NCI-H69 (cell line): ENCODE measurements at places on chromosomes 5 and 9.

DNA sequence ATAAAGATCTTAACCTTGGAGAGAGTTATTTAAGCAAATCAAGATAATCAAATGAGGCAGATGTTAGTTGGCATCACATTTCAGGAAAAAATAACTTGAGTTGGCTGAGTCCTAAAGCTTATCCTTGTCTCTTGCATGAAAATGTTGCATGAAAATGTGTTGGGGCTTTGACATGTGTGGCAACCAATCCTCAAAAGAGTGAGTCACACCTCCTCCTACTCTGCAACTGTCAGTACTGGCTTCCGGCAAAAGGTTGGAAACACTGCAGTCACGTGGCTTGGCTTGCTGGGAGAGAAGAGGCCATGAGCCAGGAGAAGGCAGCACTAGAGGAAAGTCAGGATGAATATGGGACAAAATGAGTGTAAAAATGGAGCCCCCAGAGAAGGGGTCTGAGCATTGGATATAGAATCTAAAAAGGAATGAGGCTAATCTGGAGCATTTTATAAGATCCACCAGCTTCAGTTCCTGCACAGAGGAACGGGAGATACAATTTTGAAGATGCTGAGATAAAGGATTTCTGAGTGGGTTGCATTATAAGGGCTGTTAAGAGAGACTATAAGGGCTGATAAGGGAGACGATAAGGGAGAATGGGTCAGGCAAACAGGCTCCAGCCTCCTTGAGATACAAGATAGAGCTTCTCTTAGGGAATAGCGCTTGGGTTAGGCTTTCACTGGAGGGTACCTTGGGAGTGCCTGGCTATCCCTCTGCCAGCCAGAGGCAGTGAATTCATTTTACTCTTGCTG lies 43.1 kb downstream of the SPATA31D1 start:
- DNase-seq: peak; percentile 19

DNA sequence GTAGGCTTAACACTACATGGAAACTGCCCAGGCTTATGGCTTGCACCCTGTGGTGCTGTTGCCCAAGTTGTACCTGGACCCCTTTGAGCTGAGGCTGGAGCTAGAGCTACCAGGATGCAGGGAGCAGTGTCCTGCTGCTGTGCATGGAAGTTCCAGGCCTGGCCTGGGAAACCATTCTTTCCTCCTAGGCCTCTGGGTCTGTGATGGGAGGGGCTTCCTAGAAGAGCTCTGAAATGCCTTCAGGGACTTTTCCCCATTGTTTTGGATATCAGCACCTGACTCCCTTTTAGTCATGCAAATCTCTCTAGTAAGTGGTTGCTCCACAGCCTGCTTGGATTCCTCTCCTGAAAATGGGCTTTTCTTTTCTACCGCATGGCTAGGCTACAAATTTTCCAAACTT lies 7.9 kb upstream of the HRH2 start:
- DNase-seq: no peak

- DNase-seq: peak; percentile 38
These were observed 64.5 kb downstream of the MFAP3 start for GRCh38 chr5:154103233-154103632.

DNA sequence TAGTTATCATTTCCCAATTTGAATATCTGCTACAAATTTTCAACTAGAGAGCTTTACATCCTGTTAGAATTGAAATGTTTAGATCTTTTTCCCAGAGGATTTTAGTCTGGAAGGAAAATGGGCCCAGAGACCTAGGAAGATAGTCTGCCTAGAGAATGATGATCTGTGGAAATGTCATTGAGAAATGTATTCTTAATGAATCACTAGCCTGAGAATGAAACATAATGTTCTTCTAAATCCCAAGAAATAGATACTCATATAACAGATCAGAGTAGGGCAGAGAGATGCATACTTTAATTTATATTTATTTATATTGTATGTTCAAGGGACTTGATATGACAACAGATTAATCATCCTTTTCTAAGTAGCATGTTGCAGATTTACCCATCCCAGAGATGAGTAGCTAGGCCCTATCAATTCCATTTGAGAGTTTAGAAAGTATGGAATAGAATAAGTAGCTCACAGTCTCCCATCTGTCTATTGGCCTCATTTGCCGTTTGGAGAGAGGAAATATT lies 25.1 kb upstream of the SLC44A1 start:
- DNase-seq: no peak

DNA sequence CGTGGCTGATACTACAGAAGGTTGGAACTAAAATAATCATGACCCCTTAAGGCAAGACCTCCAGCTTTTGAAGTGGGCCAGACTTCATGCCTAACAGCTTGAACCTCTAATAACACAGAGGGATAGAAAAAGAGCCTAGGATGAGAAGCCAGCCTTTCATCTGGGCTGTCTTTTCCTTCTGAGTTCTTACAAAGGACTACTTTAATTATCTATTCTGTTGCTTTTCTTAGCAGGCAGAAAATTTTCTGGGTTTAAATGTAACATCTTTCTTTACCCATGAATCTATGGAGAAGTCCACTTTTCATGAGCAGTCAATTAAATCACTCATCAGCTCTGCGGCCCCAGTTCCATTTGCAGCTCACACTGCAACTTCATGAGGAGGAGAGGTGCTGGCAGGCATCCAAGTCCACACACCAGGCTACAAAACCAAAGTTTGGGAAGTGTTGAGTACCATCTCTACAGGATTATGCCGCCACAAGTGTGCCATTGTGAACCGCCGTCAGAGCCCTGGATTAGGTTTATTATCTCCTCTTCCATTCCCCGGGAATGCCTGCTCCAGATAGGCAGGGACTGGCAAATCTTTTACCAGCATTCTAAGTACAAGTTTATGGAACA lies 192.0 kb downstream of the TLE4 start:
- peak; percentile 8 for DNase-seq

- no peak for DNase-seq
These were observed 41.9 kb downstream of the TEK start for GRCh38 chr9:27150746-27151406.

DNA sequence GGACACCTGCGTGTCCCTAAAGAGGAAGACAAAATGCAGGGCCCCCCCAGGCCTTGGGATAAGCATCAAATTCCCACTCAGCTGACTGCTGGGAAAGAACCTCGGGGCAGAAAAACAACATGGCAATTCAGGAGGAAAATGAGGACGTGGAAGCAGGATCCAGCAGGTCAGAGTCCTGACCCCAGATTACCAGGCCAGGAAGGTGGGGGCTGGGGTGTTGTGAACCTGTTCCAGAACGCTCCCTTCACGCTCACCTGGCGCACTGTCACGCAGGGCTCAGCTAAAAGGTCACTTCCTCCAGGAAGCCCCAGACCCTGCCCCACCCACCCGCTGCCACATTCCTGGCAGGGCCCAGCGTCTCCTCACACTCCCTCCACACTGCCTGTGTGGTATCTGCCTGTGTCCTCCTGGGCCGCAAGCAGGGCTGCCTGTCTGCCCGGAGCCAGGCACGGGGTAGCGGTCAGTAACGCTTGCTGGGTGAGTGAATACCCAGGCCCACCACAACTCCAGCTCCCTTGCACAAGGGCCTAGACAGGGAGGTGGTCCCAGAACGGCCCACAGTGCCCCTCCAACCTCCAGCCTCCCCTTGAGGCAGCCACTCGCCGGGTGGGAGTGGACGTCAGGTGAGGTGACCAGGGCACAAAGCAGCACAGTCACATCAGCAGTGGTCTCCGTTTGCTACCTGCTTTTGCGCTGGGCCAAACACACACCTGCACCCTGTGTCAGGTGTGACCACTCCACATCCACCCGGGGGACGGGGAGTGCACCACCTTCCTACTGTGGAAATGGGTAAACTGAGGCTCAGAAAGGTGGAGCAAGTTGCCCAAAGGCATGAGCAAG lies 18.1 kb downstream of the VAV2 start:
- no peak for DNase-seq

DNA sequence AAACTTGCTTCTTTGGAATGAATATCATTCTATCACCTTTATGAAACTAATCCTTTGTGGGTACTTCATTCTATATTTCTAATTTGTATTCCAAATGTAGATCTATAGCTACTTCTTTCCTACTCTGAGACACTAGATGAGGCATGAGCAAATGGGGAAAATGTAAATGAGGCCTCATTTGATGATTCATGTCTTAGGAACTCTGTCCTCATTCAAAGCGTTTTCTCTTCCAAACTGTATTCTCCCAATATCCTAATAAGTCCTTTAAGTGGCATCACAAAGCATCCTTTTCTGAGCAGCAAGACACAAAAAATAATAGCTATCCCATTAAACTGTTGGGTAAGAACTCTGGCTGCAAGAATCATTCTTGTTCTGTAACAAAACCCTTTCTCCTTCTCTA lies 56.1 kb downstream of the TTLL11 start:
- no peak for DNase-seq

DNA sequence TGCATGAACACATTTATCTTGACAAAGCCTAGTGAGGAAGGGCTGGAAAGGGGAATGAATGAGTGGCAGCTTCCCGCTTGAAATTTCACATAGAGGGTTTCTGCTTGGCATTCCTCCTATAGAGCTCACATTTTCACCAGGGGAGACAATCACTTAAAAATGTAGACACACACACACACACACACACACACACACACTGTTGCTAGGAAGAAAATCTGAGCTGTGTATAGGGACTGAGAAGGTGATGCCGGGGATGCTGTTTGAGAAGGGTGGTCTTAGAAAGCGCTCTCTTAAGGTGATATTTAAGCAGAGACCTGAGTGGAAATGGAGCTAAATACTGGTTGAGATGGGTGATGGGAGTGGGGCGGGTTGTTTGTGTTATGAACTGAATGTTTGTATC lies 70.4 kb downstream of the LRRC70 start:
- DNase-seq: no peak

DNA sequence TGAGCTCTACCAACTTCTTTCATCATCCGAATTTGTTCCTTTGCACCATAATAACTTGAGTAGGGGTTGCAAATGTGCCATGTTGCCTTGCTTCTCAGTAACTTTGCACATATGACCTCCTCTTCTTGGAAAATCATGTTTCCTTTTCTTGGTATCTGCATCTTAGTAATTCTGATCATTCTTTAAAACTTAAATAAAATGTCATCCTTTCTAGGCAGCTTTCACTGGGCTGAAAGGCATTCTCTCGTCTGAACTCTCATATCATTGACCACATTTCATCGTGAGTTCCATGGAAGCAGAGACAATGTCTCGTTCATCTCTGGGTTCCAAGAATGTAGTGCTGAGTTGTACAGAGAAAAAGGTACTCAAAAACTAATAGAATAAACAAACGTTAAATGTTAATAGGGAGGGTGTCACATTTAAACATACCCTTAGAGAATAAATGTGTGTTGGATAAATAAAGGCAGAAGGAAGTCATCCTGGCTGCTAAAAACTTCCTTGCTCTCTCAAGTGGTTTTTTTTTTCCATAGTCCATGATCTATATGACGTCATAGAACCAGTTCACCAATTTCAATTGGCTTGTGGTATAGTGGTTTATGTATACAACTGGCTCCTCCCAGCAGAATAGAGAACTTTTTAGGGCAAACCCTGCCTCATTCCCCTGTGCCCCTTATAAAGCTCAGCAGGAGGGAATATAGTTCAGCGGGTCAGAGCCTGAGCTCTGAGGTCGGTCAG lies 218.1 kb upstream of the TRIM32 start:
- DNase-seq: no peak

DNA sequence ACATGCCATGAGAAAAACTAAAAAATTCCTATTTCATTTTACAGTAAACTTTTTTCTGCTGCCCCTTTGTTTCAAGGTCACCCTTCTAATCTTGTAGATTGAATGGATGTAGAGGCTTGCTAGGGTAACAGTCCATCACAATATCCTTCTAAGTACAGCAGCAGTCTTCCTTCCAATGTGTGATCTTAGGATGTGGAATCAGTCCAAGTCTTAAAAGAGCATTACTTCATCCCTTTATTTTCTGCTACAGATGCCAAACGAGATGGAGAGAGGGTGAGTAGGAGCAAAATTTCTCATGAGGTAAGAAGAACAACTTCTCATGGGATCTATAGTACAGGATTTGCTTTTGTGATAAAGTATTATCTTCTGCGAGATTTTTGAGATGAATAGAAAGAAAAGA lies 704 bp upstream of the IL33 start:
- no peak for DNase-seq

- peak; percentile 73 for DNase-seq
These were observed 187.7 kb downstream of the DENND1A start for GRCh38 chr9:123742009-123742767.

- DNase-seq: peak; percentile 24
These were observed 10.4 kb upstream of the SLC34A1 start for GRCh38 chr5:177373806-177374205.

GRCh38 chr9:95924987-95925386 lies 49.5 kb downstream of the ERCC6L2 start:
- no peak for DNase-seq

GRCh38 chr5:174490728-174491127 lies 233.7 kb upstream of the MSX2 start:
- DNase-seq: peak; percentile 79

DNA sequence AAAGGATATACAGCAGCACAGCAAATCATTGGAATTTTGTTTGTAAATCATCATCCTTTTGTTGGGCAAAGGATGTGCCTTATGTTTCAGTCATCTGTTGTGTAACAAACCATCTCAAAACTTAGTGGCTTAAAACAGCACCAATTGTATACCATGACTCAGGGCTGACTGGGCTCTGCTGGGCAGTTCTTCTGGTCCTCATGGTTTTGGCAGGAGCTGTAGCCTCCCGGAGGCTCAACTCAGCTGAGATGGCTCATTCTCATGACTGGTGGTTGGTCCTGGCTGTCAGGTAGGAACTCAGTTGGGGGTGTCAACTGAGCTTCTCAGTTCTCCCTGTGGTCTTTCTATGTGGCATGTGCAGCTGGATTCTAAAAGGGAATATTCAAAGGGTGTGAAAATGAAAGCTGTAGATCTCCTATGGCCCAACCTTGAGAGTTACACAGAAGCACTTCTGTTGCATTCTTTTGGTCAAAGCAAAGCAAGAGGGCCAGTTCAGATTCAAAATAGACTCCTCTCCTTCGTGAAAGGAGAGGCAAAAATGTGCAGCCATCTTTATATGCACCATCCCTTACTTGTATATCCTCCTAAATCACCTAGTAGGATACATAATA lies 39.1 kb upstream of the CPEB4 start:
- DNase-seq: no peak

- DNase-seq: no peak
These were observed 1154.8 kb upstream of the CDH18 start for GRCh38 chr5:21142791-21143190.

DNA sequence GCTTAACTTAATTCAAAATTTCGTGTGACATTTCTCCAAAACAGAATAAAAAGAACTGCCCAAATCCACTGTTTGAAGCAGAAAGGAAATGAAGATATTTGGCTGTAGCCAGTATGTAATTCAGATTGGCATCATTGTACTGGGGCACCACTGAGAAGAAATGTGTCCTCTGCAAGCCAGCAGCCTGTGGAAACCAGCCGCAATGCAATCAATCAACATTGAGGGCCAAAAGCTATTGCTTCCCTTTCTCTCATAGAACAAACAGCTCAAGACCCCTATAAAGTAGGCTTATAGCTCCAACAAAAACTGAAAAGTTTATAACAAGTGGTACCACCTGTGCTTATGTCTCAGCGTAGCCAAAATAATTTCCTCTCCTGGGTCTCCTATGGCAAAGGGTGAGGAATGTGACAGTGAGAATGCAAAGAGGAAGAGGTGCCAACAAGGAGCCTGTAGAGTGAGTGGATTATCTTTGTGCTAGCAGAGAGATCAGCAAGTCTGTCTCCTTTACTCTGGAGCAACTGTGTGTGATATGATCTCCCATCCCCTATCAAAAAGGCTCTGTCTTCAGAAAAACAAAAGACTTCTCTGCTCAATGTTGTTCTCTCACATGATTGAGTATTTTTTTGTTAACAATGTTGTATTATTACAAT lies 1072.3 kb upstream of the DMAC1 start:
- DNase-seq: no peak
